ENCODE measurements at places on chromosomes 5 and 9.

- no peak for DNase-seq
Measured at GRCh38 chr5:128626536-128627090, 88.6 kb upstream of the FBN2 start.

DNA sequence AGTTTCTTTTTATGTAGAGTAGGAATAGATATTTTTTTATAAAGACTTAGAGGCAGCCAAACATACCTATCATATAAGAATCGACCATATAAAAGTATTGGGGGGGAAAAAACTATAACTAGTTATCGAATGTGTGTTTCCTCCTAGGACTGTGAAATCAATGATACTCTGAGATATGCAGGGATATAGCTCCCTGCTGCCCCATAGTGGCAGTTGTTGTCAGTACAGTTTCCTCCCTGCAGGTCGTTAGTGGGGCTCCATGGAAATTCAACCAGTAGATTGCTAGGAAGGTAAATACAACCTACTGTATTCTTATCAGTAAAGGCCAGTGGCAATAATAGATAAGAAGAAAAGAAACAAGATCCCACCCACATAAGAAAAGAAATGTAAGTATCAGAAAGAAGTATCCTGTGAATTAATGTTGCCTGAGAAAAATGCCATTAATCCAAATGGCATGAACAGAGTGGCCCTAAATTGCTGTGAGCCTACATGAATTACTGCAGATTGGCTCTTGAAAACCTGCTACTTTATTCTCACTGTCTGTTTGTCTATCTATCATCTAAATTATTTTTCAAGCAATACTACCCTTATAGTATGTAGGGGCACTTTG lies 136.9 kb upstream of the FBN2 start:
- peak; percentile 57 for DNase-seq

GRCh38 chr9:93648181-93648580 lies 71.8 kb downstream of the PHF2 start:
- no peak for DNase-seq

GRCh38 chr5:71883742-71884103 lies 164.6 kb downstream of the CARTPT start:
- DNase-seq: peak; percentile 50

- peak; percentile 98 for DNase-seq
Measured at GRCh38 chr5:135208903-135209721, 175.1 kb upstream of the PITX1 start.

DNA sequence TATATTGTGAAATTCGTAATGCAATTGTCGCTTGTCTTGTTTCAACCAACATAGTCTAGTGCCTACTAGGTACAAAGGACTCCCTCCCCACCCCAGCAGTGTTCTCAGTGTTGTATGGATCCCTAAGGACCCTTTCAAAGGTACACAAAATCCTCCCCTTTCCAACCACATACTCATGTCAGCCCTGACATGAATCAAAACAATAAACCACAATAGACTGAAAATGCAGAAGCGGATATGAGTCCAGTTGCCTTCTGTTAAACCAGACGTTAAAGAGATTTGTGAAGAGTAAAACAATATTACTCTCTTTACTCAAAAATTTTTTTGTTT lies 82.4 kb upstream of the IFNK start:
- no peak for DNase-seq

DNA sequence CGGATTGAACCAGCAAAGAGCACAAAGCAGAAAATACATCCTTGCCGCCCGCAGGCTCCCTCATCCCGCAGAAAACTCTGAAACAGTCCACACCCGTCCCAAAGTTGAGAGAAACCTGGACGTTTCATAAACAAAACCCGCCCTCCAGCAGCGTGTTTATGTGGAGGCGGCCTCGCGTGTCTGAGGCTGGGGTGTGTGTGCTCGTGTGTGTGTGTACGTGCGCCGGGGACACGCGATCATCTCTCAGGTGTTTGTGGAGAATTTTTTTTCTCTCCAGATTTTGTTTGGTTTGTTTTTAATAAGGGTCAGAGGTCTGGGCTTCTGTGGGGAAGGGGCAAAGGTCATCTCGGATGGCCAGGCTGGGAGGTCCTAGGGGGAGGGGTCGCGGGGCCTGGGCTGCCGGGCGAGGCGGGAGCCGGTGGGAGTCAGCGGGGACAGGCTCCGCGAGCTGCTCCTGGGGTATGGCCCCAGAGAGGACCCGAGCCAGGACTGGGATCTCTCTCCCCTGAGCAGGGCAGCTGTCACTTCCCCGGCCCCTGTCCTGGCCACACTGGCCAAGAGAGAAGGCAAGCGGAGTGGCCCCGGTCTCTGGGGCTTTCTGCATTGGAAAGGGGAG lies 206.4 kb downstream of the C9orf50 start:
- DNase-seq: peak; percentile 56

DNA sequence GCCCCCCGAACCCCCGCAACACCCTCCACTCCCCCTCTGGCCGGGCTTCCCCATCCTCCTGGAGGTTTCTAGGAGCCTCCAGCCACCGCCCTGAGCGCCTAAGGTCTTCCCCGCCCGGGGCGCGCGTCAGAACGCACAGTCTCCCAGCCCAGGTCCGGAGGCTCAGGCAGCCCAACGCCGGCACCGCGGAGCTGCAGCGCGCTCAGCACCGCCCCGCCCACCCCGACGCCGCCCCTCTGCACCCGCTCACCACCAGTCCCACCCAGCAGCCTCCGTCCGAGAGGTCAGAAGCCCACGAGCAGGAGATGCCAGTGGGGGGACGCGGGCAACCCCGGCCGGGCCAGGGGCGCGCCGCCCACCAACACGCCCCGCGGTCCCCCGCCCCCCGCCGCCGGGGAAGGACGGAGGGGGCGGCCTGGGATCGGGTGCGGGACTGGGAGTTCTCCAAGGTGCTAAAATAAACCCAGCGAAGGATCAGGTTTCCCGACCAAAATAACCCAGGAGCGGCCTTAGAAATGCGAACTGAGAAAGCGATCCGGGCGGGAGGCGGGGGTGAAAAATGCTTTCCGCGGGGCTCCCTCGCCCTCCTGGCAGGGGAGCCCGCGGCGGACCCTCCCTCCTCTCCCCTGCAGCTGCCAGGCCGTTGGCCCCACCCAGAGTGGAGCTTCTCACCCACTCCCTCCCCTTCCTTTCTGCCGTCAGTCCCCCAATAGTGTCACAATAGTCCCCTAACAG lies 6.5 kb upstream of the FAM78A start:
- no peak for DNase-seq

DNA sequence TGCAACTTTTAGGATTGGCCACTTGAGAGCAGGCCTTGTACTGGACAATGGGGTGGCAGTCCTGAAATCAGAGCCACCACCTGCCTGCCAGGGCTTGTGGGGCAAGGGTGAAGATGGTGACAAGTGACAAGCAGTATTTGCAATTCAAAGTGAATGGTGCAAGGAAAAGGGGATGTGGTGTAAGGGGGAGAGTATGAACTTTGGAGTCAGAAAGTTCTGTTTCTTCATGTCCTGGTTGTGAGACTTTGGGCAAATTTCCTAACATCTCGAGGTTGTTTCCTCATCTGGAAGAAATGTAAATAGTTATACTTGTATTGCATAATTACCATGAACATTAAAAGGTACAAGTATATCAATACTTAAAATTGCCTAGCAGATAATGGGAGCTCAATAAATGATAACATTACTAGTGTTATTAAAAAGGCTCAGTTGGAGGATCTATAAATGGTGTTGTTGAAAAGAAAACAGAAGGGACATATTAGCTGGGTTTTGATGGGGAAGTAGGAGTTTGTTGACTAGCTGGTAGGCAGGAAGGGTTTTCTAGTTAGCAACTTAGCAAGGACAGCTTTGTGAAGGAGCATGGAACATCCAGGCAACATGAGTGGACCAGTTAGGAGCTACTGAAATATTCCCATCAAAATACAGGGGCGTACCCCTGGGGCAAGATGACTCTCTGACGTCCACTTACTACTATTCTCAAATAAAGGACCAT lies 21.3 kb upstream of the MEGF9 start:
- peak; percentile 75 for DNase-seq

DNA sequence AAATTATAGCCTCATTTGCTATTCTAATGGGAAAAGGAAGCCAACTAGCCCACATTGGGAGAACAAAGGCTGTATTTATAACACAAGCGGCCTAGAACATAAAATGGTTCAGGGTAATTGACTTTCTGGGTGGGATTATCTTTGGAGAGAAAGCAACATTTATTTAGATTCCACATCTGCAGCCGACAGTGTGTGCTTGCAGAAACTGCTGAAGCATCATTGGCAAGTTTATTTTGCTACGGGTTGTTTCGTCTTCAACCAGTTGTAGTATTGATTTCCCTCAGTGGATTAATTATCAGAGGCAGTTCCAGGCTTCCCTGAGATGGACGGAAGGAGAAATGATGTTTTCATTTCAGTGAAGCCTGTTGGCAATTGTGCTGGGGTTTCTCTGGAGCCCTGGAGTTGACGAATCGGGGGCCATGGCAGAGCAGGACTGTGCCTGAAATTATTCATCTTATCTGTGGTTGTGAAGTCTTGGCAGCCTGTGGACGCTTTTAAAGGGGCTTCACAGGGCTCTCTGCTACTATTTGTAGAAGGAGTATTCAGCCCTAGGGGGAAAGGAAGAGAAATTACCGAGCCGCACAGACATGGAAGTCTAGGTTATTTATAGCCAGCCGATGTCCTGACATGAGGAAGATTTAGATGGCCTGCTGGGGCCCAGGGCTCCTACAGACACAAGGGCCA lies 290.6 kb upstream of the IRX4 start:
- no peak for DNase-seq

- peak; percentile 27 for DNase-seq
Measured at GRCh38 chr5:96789794-96790330, 17.9 kb downstream of the ERAP1 start.

GRCh38 chr9:78767490-78767889 lies 470.6 kb downstream of the PSAT1 start:
- DNase-seq: no peak

GRCh38 chr5:29811914-29812679 lies 1381.4 kb upstream of the CDH6 start:
- no peak for DNase-seq

DNA sequence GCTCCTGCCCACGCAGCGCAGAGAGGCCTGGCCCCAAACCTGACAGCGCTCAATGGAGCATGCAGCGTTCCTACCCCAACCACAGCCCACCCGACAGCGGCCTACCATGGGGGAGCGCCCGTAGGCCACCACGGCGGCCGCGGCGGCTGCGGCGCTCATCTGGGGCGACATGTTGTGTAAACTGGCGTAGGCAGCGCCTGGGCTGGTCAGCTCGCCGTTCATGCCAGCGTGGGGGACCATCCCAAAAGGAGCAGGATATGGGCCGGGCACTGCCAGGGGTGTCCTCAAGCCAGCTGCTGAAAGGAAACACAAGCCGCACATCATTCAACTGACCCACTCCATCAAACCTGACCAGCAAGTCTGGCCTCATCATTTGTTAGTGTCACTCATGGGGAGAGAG lies 77.7 kb downstream of the TLE1 start:
- DNase-seq: no peak

- no peak for DNase-seq
Measured at GRCh38 chr9:89398621-89399020, 80.3 kb downstream of the SECISBP2 start.

DNA sequence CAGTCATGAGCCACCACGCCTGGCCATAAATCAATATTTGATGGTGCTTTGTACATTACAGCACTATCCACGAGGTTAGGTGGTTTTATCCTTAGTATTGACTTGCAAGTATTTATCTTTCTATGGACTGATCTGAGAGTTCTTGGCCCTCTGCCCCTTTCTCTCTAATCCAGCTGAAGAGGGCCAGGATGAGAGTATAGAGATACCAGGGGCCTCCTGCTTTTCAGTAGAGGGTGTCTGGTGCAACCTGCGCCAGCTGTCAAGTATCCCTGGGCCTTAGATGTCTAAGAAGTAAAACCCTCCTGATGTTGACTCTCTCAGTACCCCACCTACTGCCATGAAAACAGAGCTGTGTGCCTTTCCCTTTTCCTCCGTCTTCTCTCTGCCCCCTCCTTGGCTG lies 153.4 kb downstream of the SLIT3 start:
- DNase-seq: no peak

- no peak for DNase-seq
Measured at GRCh38 chr9:123749580-123750202, 180.2 kb downstream of the DENND1A start.

DNA sequence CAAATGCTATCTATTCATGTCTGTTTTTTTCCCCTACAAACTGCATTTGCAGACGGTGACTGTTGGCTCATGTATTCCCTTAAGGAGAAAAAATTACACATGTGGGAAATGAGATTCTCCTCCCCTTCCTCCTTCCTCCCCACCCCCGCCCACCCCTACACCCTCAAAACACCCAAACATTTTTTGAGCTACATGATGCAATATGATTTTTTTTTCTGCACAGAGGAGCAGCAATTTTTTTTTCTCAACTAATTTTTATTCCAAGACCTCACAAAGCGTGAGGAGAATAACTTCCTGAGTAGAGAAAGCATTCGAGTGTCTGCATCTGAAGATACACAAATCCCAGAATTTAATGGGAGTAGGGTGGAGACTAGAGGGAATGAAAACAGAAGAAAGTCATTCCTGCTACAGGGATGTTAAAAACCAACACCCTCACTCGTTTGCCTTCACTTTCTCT lies 118.1 kb downstream of the PRDM6 start:
- DNase-seq: peak; percentile 87

- DNase-seq: no peak
Measured at GRCh38 chr9:27561685-27562084, 11.6 kb downstream of the C9orf72 start.

DNA sequence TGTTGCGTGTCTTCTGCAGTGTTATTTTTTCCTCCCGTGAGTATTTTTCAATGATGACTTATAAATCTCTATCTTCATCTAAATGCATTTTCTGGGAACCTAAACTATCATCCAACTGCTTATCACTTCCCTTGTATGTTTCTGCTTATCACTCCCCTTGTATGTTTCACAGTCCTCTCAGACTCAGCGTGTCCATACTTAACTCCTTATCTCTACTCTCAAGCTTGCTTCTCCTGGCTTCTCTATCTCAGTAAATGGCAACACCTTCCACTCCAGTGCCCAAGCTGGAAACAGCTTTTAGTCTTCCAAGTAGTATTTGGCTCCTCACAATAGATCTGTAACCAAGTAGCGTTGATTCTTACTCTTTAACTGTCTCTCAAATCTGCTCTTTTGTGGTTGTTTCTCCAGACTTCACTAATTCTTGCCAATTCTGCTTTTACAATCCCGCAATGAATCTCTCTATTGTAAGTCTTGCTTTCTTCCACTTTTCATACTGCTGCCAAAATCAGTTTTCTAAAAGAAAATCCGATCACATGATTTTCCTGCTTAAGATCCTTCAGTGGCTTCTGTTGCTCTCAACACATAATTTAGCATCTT lies 33.8 kb upstream of the TXNDC8 start:
- DNase-seq: peak; percentile 47

Measured in fibroblast of the aortic adventitia (primary cell).